ENCODE measurements at places on chromosomes 5 and 9. TPM values are rescaled to one million over a fixed set of nuclear protein-coding genes. Genes with fewer than 3 reads are reported as not detected.

DNA sequence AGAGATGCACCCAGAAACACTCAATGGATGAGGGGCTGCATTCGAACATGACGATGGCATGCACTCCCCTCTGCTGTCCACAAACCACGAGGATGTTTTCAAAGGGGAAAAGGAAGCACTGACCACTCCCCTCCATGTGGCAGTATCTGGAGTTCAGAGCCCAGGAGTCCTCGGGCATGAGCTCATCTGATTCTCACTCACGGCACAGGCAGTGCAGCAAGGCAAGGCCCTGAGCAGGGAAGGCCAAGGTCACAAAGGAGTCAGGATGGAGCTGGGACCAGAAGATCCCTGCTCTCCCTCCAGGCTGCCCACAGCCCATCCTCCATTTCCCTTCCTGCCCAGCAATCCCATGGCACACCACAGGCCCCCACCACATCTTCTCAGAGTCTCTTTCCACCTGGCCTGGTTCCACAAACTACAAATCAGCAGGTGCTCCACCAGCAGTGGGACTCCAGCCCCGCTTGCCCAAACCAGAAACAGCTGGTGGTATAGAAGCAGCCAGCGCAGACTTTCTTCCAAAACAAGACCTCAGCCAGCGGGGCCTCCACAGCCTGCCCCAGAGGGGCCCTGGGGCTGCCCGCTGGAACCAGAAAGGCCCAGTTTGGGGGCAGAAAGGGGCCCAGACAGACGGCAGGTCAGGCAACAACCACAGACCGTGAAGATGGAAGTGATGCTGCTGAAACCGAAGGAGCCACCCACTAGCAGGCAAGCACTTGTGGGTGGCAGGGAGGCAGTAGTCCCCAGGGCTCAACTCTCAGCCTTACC is 12.2 kb downstream of the TNIP1 start:
- DNase-seq, result no peak

DNA sequence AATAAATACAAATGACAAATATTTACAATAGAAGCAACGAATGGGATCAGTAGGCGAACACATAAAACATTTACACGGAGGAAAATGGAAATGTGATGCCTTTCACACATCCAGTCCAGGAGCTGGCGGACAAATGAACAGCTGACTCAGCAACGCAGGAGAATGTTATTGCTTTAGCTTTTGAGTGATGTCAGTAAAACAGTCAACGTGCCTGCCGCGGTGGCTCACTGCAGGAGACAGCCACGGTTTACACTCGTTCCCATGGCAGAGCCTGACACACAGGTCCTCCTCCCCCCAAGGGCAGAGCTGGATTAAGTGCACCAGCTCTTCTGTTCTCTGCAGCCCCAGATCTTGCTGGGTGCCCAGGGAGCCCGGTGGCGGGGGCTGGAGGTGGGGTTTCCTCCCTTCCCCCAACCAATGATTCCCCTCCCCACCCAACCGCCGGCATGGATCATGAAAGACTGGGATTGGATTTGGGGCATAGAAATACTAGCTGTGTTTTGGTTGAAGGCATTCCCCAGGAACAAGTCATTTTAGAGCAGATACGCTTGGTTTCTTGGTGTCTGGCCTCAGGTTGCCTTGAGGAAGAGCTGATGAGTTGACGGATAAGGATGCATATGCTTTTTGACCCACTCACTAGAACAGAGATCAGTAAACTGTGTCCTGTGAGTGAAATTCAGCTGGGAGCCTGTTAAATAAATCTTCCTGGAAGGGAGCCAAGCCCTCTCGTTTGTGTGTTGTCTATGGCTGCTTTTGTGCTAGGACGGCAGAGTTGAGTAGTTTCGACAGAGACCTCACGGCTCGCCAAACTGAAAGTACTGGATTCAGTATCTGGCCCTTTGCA is 12.5 kb downstream of the STC2 start:
- no peak for DNase-seq

GRCh38 chr9:122126331-122127261 is 33.0 kb downstream of the NDUFA8 start:
- DNase-seq, result no peak

DNA sequence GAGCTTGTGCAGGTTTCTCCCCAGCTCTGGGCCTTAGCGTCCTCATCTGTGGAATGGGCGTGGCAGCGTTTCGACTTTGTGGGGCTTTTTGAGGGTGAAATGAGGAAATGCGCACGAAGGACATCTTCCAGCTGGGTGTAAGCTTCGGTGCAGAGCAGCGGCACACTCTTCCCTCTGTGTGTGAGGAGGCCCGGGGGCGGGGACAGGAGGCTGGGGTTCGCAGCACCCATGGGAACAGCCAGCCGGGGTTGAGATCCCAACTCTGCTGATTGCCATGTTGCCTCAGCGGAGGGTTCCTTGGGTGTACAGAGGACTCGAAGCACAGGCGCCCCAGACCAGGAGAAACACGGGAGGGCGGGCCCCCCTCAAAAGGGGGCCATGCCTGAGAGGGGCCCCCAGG is 265.6 kb downstream of the NSG2 start:
- no peak for DNase-seq

GALNT10 gene
- polyA plus RNA-seq, result 161 TPM

DNA sequence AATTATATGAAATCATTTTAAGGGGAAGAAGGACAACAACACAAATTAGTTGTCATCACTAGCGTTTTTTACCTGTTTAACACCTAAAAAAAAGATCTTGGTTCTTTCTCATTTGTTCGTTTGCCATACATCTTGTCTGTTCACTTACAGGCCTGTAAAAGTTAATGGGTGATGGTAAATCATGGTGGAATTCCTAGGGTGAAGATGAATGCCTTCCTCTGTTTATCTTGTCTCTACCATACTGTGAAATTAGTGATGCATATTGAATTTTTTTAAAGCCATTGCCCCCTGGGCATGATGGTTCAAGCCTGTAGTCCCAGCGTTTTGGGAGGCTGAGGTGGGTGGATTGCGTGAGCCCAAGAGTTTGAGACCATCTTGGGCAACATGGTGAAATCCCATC is 46.6 kb downstream of the LRRTM2 start:
- no peak for DNase-seq

DNA sequence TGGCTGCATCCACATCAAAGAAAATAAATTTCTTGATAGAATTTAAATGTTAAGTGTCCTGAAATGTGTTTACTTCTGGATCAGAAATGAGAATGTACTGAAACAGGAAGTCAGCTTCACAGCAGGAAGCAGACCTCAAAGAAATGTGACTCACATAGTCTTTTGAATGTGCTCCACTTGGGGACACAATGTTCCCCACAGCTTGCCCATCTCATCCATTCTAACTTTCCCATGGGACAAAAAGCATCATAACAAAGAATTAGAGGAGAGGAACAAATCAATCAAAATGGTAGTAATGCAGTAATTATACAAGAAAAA is 85.7 kb downstream of the GRAMD2B start:
- DNase-seq, result no peak

SPARC gene
- 14,419 TPM for polyA plus RNA-seq

DNA sequence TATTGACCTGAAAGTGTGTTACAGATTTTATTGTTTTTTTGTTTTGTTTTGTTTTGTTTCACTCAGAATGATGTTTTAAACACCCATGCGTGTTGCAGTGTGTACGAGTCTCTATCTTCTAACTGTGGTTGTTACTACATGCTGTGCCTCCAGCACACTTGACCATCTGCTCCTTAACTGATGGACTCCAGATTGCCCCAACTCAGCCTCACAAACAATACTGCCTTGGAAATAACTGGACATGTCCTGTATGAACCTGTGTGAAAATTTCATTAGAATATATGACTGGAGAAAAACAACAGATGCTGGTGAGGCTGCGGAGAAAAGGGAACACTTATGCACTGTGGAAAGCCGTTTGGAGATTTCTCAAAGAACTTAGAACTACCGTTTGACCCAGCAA is 68.7 kb upstream of the HAND1 start:
- no peak for DNase-seq

GRCh38 chr5:579746-580366 is 32.3 kb upstream of the CEP72 start:
- no peak for DNase-seq

DNA sequence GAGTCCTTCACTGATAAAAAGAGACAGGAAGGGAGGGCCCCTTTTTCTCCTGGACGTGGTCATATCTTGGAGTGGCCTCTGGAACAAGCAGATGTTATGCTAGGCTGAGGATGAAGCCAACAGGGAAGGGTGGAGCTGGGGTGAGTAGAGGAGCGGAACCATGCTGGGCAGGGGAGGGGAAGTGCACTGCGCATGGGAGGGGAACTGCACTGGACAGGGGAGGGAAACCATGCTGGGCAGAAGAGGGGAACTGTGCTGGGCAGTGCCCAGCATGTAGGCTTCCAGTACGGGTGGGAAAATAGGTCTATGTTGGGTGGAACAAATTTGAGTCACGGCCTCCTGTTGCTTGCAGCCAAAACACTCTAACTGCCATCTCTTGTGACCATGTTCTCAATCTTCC is 19.3 kb upstream of the IRX4 start:
- no peak for DNase-seq

DNA sequence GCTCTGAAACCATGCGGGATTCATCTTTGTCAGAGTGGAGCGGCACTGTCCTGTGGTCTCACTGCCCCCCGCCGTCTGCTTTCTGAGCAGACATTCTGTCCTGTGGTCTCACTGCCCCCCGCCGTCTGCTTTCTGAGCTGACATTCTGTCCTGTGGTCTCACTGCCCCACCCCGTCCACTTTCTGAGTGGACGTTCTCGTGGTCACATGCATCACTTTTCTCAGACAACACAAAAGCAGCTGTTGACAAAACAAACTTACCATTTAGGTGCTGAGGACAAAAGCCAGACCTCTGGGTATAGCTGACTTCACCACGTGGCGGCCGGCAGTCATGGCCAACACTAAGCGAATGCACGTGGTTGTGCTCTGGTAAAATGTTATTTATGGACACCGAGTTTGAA is 2.8 kb downstream of the LRRC14B start:
- no peak for DNase-seq
